GDM1 (cell line): ENCODE measurements at places on chromosomes 6 and 20.
A peak's percentile ranks its signal among the peaks of the same experiment; 100 is the strongest.

GRCh38 chr6:24855395-24856245 is 56.9 kb upstream of the ARMH2 start:
- DNase-seq = peak; percentile 60

DNA sequence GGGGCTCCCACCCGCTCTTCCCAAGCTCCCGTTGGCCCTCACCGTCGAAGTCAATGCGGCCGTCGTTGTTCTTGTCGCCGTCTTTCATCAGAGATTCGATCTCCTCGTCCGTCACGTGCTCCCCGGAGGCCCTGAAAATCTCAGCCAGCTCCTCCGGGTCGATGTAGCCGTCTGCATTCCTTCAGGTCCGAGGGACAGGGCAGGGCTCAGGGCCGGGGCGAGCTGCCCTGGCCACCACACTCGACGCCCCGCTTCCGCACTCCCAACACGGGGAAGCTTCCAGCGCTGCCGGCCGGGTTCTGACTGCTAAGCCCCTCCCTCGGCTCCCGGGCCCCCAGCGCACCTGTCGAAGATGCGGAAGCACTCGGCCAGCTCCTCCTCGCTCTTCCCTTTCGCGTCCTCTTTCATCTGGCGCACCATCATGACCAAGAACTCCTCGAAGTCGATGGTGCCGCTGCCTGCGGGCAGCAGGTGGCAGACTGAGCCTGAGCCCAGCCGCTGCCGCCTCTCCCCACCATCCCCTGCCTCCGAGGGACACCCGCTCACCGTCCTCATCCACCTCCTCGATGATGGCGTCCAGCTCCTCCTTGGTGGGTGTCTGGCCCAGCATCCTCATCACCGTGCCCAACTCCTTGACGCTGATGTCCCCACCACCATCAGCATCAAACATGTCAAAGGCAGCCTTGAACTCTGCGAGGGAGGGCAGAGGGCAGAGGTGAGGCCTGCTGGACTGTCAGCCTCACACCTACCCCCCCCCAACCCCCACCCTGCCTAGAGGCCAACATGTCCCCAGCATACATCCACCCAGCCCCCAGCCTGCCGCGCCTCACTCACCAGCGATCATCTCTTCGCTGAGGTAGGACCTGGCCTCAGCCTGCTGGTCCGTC is 2.9 kb downstream of the TNNC2 start:
- no peak for DNase-seq

- DNase-seq = no peak
These were observed 2.2 kb downstream of the PPP1R3G start for GRCh38 chr6:5087389-5087788.

GRCh38 chr6:168247443-168248147 is 72.0 kb downstream of the DACT2 start:
- no peak for DNase-seq

GRCh38 chr6:98975421-98975820 is 27.7 kb upstream of the FBXL4 start:
- no peak for DNase-seq
